ENCODE measurements at places on chromosomes 4 and X.
A peak's percentile ranks its signal among the peaks of the same experiment; 100 is the strongest.

- no peak for DNase-seq
Observed at GRCh38 chrX:40298572-40299479, 201.1 kb upstream of the BCOR start.

DNA sequence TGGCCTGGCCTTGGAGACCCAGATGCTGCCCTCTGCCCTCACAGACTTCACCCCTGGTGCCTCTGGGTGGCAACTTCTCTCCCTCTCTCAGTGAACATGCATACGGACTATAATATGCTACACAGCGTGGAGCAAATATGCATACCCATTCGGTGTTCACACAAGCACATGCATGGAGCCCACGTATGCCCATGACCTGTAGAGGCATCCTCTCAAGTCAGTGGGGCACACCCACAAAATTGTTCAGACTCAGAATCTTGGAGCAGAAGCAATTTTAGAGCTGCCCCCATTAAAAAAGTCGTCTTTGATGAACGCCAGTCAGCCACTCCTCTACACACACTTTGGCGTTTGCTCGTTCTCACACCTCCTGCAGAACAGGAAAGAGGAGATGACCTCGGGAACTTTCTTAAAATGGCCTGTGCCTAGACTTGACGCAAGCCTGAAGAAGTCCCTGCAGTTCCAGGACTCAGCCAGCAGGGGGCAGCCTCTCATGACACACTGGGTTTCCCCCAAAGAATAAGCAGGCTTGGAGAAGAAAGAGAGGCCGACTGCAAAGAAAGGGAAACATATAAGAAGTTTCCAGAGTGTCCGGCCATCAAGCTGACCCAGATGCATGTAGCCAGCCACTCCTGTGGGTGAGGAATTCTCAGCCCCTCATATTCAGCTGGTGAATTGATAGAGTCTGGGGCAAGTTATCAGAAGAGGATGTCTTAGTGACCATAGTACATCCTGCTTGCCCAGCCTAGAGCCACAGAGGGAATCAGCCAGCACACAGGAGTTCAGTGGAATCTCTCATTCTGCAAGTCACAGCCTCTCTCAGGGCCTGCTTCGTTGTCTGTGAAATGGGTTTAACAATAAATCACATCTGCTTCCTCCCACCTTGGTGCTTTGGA, 17.3 kb downstream of the APLN start:
- DNase-seq = peak; percentile 75

DNA sequence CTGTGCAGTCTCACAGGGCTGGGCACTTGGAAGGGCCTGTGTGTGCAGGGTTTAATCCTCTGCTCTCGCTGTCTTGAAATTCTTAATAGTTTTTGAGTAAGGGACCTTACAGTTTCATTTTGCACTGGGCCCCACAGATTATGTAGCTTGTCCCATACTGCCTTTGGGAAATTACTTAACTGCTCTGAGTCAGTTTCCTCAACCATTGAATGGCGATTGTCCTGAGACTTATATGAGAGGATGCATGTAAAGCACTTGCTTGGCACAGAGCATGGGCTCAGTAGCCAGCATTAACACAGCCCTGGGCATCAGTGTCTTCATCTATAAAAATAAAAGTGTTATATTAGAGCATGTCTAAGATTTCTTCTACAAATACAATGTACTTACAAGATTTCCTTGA, 55.8 kb downstream of the CLCN5 start:
- no peak for DNase-seq

DNA sequence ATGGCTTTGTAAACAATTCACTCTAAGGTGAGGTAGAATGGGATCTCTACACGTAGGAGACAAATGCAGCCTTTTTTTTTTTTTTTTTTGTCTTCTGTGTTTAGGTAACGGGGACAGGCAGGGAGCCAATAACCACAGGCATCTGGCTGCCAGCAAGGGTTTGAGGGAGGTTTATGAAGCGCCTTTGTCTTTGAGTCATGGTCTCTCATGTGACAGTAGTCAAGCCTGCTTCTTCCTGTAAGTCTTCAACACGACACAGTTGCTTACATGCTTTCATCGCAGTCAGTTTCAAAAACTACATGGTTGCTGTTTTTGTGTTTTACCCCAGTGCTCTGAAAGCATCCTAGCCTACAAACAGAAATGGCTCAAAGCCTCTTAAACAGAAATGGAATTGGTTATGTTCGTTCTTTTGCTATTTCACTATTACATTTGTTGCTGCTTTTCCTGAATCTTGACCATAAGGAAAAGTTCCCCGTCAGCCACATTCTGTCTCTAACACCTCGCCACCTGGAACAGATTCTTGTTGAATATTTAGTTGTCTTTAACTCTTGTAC, 127.8 kb upstream of the METTL14 start:
- DNase-seq = no peak

DNA sequence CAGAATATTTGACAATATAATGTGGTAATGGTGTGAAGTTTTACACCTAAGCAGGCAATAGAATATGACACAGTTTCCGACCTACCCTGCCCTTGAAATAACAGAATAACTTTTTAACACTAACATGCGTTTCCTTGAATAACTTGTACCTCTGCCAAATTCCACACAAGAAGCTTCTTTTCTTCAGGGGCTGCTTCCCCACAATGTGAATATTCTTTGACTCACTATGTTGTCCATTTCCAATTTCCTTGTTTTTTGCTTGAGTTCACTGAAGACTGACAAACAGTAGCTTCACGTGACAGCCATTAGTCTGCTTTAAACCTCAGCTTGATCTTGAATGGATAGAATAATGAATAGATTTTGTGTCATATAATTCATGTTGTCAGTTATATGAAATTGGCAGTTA, 14.3 kb downstream of the SHROOM3 start:
- DNase-seq = no peak

DNA sequence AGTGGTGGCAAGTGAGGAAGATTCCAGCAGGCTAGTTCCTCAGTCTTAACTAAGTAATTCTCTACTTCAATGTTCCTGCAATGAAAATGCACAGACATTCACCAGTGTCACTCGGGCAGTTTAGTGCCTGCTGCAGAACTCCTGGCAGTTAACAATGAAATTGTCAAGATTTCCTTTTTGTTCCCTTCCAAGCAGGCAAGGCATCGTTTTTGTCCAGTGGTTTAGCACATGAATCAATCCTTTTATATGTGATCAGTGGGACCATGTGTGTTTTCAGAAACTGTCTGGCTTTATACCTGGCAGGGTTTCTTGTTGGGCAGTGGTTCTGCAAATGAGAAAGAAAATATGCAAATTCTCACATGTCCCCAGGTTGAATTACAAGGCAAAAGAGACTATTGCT, 122.2 kb downstream of the GBA3 start:
- DNase-seq = no peak

DNA sequence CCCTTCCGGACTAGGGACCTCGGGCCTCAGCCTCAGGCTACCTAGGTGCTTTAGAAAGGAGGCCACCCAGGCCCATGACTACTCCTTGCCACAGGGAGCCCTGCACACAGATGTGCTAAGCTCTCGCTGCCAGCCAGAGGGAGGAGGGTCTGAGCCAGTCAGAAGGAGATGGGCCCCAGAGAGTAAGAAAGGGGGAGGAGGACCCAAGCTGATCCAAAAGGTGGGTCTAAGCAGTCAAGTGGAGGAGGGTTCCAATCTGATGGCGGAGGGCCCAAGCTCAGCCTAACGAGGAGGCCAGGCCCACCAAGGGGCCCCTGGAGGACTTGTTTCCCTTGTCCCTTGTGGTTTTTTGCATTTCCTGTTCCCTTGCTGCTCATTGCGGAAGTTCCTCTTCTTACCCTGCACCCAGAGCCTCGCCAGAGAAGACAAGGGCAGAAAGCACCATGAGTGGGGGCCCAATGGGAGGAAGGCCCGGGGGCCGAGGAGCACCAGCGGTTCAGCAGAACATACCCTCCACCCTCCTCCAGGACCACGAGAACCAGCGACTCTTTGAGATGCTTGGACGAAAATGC, at the start of gene WAS:
Gene WAS, plus strand, starts transcription at position 389 of the 572 bp plus-strand sequence. Its CDS starts 55 bp downstream, at position 444.
- no peak for DNase-seq

DNA sequence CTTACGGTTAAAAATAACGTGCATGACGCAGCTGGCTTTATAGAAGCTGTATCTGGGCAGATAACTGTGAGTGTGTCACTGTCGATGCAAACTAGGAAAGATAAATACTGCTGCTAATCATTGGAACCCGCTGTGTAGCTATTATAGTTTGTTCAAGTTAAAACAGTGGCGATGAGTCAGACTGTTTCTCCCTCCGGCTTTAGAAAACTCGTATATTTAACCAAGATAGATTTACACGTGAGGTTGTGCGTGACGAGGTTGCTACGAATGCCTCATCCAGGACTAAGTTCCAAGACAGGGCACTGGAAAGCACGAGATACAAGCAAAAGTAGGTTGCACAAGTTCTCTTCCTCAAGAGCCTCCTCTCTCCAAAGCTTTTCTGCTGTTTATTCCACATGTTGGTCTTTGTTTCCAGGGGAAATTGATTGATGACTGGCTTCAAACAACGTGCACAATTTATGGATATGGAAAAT, 270.7 kb downstream of the FBXW7 start:
- DNase-seq = no peak

- DNase-seq = no peak
Observed at GRCh38 chr4:99630857-99631360, 26.7 kb downstream of the C4orf54 start.

DNA sequence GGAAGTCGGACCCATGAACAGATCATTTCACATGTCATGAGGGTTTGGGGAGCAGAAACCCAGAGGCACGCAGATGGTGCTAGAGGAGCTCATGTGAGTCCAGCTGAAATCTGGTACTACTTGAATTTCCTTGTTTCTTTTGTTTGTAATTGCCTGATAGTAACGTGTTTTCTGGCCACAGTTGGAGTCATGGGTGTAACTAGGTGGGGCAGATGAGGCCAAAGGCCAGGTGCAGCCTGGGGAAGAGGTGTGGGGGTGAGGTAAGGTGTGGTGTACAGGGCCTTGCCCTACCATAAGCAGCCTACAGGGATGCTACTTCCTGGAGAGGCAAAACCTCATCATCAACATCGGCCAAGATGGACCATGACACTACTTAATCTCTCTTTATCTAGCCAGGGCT, 271.4 kb downstream of the PTTG2 start:
- DNase-seq = no peak

DNA sequence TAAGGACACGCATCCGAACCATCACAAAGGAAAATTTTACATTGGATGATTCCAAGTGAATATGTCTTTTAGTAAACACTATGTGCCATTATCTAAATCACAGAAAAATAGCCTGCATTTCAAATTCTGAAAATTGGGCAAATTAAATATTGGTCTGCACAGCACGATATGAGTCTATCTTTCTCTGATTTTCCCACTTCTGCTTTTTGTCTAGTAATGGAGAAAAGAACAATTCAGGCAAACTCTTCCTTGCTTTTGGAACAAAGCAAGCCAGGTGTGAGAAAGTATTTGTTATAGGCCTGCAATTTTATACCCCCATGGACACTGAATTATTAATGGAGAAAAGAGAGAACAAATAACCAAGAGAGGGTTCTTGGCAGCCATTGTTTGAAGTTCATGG, 97.8 kb downstream of the ZNF827 start:
- no peak for DNase-seq

DNA sequence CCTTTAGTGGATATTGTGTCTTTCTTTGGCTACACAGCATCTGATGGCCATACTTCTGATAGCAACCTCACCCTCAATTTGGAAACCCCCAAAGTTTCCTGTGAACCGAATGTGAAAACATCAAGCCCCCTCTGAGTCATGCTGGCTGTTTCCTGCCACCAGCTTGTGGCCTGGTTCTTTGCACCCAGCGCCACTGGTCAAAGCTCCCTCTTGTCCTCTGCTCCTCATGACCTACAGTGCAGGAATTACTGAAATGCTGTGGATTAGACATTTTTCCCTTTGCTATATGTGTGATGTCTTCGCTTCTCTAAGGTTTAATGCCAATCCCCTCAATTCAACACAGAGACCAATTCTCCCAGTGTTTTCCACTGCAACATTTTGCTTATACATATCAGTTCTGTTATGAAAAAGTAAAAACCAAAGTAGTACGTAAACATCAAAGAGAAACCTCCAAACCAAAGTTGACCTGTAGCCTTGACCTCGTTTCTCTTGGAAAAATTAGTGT, 224.0 kb upstream of the TENM3 start:
- DNase-seq = no peak

GRCh38 chr4:188025476-188025875, 29.9 kb downstream of the ZFP42 start:
- no peak for DNase-seq

- peak; percentile 2 for DNase-seq
Observed at GRCh38 chr4:102759831-102760644, 730 bp downstream of the MANBA start.

DNA sequence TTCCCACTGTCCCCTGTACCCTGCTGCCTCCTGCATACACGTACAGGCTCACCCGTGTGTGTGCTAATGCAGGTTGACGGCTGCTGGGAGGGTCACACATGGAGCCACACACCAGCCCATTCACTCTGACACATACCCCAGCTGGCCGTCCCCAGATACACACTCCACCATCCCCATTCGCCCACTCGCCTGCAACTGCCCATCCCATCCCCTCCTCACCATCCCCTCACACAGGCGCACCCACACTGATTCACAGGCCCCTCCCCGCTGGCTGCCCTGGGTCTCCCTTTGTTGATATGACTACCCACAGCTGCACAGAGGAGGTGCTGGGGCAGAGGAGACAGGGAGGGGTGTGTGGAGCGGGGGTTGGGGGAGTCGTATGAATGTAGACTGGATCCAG, 25.7 kb downstream of the PJA1 start:
- no peak for DNase-seq

Measured in activated CD4-positive, alpha-beta T cell treated with anti-CD3 and anti-CD28 coated beads for 24 hours (primary cell).